Breast epithelium (tissue), 4 donors: ENCODE measurements at places on chromosomes 5 and 9.

DNA sequence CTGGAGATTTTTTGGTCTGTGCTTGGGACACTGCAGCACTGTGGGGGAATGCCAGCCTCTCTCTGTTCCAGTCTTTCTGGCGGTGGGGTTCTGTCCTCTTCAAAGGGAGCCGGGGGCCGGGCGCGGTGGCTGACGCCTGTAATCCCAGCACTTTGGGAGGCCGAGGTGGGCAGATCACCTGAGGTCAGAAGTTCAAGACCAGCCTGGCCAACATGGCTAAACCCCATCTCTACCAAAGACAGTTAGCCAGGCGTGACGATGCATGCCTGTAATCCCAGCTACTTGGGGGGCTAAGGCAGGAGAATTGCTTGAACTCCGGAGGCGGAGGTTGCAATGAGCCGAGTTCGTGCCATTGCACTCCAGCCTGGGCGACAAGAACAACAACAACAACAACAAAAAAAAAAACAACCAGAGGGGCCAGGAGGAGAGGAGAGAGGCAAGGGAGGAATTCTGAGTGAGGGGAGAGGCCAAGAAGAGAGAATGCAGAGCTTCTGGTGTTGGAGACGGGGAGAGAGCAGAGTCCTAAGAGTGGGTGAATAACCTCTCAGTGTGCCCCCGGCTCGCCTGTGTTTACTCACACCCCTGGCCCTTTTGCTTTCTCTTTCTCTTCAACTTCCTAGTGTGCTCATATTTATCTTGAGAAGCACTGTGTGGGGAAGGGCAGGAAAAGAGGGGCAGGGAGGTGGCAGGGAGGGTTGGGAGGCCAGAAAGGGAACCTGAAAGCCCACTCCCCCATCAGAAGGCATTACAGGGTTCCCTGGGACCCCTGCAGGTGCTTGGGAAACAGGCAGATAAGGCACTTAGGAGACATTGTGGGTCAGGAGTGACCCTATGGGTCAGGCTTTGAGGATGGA, 3.2 kb upstream of the SET start:
- no peak for DNase-seq

GRCh38 chr5:71891856-71892255, 172.8 kb downstream of the CARTPT start:
- no peak for DNase-seq

DNA sequence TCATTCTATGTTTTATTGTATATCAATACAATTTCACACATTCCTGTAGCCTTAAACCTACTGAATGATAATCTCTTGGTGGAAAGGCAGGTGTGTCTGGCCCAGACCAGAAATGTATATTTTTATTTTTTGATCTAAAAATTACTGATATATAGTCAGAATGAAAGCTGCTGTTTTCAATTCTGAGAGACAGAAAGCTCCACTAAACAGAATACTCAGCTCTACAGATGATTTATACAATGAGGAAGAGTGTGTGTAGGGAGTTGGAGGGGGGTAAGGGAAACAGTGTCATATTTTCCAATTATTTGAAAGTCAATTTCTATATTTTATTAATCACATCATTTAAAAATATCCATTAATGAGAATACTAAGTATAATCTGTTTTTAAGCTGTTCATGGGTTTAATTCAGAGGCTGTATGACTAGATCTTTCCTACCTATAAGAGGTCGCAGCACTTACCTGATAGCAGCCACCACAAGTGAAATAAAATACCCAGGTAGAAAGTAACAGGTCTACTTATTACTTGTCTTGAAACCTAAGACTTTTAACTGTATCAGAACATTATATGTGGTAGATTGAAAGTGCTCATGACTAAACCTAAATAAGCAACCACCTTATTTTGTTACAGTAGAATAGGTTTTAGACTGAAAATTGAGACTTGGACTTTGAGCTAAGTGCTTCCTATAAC, 183.4 kb downstream of the TMC1 start:
- DNase-seq = no peak

- no peak for DNase-seq
Measured at GRCh38 chr9:118832371-118832770, 536.9 kb downstream of the BRINP1 start.
